Osteocyte (in vitro differentiated cells): ENCODE measurements at places on chromosomes 5 and 9. TPM values are rescaled to one million over a fixed set of nuclear protein-coding genes. Genes with fewer than 3 reads are reported as not detected.

DNA sequence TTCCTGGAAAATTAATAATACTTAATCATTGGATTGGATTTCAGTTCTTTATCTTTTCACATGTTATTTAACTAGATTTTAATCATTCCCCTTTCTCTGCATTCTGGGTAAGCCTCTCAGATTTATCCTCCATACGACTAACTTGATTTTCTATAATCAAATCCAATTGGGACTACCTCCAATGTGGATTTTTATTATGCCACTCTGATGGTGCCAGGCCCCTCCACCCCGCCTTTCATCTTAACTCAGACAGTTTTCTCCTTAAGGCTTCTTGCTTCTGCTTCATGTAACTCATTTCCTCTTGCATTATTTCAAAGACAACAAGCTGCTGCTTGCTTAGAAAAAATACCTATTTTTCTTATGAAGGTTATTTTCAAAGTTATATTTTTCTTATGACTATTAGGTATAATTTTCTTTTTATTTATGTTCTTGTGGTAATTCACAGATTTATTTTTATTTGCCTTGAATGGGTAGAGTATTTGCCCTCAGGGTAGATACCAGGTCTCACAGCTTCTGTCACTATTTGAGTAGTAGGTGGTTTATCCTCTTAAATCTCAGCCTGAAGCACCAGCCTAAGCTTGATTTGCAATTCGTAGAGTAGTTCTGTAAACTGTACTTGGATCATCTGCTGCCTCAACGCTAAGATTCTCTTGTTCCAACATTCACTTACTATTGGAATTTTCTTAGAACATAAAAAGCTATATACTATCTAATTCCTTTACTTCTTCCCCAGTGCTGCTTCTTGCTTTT is 659.0 kb upstream of the ARRDC3 start:
- DNase-seq: no peak

SPATA31E1 gene
- total RNA-seq: not detected in 2 replicates

KIF20A gene
- total RNA-seq: 14.7 and 16.4 TPM in 2 replicates

DNA sequence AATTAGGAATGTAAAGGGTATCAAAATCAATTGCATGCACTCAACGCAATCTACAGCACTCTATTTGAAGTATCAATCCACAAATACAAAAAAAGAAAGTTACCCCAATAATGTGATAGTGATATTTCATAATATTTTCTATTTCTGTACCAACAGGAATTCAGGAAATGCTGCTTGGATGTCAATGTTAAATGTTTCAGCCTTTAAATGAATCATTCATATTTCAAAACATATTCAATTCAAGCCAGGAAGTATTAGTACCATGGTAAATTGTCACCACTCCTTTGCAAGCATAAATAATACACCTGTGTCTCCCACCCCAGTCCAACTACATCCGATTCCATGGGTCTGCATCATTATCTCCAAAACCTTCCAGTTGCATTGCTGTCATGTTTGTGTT is 1185.5 kb upstream of the CDH18 start:
- no peak for DNase-seq

DNA sequence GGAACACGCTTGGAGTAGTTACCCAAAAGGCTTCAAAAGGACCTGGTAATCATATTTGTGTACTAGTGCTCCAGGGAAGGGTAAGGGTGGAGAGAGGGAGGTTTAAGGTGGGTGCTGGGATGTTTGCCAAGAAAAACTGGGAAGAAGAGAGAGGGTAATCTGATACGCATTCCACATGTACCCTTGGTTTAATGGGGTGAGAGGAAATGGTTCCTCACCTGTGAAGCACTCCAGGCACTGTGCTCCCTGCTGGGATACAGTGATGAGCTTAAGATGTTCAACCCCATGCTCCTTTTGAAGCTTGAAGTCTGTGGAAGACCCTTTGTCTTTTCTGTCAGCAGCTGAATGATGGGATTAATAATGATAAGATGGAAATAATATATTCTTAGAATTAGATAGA is 98.4 kb downstream of the COX7C start:
- no peak for DNase-seq

GRCh38 chr9:109974143-109974917 is 194.3 kb downstream of the PALM2AKAP2 start:
- DNase-seq: no peak

GFPT2 gene
- total RNA-seq: 70.7 and 80.0 TPM in 2 replicates

- DNase-seq: no peak
Measured at GRCh38 chr5:157574456-157575380, 857 bp downstream of the ADAM19 start.

DNA sequence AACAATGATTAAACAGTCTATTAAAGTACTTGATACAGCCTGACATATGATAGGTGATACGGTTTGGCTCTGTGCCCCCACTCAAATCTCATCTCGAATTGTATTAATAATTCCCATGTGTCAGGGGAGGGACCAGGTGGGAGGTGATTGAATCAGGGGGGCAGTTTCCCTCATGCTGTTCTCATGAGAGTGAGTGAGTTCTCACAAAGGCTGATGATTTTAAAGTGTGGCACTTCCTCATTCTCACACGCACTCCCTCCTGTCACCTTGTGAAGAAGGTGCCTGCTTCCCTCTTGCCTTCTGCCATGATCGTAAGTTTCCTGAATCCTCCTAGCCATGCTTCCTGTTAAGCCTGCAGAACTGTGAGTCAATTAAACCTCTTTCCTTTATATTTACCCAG is 40.1 kb upstream of the TARS1 start:
- DNase-seq: no peak
